ENCODE measurements at places on chromosomes 11 and 22.

- no peak for DNase-seq
These were observed 472 bp downstream of the APOA5 start for GRCh38 chr11:116791002-116791812.

DNA sequence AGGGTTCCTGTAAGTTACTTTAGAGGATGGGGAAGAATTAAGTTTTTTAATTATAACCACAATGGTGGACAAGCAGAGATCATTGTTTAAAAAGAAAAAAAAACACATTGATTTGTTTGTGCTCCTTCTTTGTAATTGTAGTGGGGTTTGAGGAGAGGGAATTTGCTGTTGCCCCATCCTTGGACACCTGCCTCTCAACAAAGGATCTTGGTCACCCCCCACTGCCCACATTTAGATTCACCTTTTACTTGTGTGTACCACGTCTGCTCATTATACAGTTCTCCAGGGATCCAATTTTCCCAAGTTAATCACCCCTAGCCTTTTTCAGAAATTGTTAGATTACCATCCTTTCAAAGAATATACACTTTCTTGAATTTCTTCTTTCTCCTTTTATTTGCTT lies 53.0 kb downstream of the DNAJC24 start:
- no peak for DNase-seq

DNA sequence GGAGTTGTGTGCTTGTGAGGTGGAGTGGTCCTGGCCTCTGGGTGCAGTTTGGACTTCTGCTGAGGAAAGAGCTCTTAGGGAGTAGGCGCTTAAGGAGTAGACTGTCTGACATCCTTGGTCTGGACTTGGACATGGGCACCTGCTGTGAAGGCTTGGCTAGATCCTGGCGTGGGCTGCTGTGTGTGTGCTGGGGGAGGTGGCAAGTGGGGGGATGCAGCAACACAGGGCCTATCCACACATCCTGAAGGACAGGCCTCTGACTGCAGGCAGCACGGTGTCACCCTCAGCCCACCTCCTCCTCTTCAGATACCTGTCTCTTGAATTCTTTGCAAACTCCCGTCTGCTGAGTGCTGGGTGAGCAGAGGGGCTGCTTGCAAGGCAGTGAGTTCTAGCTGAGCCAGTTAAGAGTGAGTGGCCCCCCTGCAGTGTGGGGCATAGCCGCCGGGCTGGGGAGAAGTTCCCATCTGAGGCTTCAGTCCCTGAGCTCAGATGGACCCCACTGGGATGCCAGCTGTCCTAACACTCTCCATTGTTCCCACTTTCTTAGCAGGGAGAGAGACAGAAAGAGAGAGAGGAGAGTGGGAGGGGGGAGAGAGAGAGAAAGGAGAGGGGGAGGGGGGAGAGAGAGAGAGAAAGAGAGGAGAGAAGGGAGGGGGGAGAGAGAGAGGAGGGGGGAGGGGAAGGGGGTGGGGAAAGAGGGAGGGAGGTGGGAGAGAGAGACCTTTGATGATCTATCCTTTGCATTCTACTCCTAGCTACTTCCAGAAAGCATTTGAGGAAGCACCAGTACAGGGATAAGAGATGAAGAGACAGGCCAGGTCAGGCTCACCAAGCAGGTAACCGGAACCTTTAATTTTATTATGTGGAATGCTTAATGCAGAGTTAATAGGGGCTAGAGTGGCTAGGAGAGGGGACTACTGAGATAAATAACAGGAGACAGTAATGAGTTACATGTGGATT lies 12.6 kb downstream of the SOX10 start:
- DNase-seq: no peak

DNA sequence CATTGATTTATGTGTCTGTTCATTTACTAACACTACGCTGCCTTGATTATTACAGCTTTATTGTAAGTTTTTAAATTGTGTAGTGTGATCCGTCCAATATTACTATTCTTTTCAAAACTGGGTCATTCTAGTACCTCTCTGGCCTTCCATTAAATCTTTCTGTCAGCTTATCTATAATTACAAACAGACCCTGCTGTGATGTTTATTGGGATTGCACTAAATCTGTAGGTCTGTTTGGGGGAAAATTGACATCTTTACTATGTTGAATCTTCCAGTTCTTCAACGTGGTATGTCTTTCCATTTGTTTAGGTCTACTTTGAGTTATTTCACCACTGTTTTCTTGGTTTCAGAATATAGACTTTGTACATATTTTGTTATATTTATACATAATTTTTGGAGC lies 15.6 kb downstream of the CABIN1 start:
- DNase-seq: no peak

DNA sequence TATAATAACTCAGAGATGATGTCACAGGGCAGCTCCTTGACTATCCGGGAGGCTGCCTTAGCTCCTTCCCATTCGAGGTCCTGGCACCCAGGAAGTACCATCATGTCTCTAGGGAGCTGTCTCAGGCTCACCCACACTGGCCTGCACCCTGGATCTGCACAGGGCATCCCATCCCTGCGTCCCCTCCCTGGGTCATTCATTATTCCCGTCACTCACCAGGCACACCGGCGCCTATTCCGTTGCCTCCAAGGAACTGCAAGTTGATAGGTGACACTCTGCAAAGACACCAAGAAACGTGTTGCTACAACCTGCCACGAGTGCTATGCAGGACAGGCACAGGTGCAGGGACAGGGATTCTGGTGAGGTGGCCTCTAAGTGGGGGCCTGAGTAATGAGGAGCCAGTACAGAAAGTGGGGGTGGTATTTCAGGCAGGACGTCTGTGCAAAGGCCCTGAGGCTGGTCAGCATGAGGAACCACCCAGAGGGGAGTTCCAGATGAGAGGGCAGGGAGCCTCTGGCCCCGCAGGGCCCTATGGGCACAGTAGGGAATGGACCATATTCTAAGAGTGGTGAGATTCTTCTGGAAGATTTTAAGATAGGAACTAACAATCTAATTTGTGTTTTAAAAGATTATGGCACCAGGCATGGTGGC lies 71.6 kb upstream of the SHANK2 start:
- DNase-seq: no peak

DNA sequence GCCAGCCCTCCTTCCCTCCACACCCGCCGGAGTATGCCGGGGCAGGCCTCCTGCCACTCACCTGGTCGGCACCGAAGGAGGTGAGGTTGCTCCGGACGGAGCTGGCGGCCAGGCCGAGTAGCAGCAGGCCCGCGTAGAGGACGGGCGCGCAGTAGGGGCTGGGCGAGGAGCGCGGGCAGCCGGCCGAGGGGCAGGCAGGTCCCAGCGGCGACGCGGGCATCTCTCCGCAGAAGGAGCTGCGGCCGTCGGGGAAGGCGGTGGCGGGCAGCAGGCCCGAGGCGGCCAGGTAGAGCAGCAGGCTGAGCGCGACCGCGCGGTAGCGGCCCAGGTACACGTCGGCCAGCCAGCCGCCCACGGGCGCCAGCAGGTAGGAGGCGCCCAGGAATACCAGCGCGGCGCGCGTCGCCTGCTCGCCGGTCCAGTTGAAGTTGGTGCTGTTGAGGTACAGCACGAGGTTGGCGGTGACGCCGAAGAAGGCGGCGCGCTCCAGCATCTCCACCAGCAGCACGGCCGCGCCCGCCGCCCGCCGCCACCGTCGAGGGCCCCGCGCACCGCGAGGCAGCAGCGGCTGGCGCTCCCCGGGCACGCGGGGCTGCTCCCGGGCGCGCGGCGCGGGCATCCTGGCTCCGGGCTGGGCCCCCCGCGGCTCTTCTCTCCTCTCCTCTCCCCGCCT lies 907 bp downstream of the SLC15A3 start:
- DNase-seq: no peak

DNA sequence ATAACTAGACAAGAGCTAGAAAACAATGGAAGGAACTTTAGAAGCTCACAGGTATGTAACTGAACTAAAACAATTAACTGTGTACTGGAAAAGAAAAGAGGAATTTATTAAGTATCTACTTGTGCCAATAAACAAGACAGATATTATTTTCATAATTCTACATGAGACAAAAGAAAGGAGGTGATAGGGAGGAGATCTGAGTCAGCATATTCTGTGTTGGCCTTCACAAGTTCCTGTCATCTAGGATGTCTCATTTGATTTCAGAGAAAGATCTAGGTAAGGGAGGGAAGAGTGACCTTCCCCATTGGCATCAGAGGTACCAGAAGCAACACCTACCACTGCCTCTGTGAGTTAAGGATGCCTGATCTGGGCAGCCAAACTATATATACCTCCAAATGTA lies 34.8 kb upstream of the TEAD1 start:
- no peak for DNase-seq

GRCh38 chr22:26464312-26464711 lies 19.3 kb downstream of the HPS4 start:
- DNase-seq: no peak

DNA sequence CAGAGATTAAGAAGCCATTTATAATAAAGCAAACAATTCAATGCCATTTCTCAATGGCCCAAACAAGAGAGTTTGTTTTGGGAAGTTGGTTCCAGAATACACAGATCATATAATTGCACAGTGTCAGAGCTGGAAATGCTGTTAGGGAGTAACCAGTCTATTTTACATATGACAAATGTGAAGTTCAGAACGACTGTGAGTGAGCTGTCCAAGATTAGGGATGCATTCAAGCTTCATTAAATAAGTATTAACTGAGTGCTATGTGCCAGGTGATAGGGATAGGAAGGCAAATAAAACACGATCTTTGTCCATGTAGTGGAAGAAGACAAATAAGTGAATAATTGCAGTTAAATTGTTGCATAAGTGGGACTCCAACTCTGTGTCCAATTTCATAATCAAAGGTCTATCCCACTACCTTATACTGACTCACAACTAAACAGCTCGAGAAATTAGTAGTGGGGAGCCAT lies 33.1 kb upstream of the PICALM start:
- DNase-seq: no peak

- DNase-seq: no peak
These were observed at the start of gene RAG2 for GRCh38 chr11:36598051-36598450. Gene RAG2 (minus strand): TSS chr11:36598236. CDS start chr11:36594168, 4,068 bp downstream.
